ENCODE measurements at places on chromosomes 4 and X.

GRCh38 chr4:4430492-4431195 lies 43.7 kb downstream of the NSG1 start:
- DNase-seq = peak; percentile 52

- no peak for DNase-seq
Observed at GRCh38 chrX:15815779-15816437, 25.6 kb downstream of the ZRSR2 start.

GRCh38 chr4:24559889-24560288 lies 24.5 kb downstream of the DHX15 start:
- DNase-seq = no peak

GRCh38 chrX:110786486-110786885 lies 9.1 kb downstream of the CHRDL1 start:
- DNase-seq = no peak

GRCh38 chr4:83646538-83647239 lies 110.8 kb downstream of the GPAT3 start:
- DNase-seq = no peak

GRCh38 chrX:102129473-102129872 lies 4.0 kb downstream of the TCEAL2 start:
- no peak for DNase-seq

DNA sequence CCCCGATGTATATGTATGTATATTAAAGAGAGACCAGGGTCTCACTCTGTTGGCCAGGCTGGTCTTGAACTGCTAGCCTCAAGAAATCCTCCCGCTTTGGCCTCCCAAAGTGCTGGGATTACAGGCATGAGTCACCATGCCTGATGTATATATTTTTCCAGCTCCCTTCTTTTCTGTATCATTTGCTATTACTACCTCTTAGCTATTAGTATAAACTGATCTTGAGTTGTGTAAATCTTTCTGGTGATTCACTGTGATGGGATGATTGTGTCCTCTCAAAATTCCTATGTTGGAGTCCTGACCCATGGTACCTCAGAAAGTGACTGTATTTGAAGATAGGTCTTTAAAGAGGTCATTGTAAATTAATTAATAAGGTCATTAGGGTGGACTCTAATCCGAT lies 53.1 kb downstream of the HPRT1 start:
- DNase-seq = no peak

GRCh38 chrX:31091819-31092218 lies 20.0 kb upstream of the FTHL17 start:
- no peak for DNase-seq

DNA sequence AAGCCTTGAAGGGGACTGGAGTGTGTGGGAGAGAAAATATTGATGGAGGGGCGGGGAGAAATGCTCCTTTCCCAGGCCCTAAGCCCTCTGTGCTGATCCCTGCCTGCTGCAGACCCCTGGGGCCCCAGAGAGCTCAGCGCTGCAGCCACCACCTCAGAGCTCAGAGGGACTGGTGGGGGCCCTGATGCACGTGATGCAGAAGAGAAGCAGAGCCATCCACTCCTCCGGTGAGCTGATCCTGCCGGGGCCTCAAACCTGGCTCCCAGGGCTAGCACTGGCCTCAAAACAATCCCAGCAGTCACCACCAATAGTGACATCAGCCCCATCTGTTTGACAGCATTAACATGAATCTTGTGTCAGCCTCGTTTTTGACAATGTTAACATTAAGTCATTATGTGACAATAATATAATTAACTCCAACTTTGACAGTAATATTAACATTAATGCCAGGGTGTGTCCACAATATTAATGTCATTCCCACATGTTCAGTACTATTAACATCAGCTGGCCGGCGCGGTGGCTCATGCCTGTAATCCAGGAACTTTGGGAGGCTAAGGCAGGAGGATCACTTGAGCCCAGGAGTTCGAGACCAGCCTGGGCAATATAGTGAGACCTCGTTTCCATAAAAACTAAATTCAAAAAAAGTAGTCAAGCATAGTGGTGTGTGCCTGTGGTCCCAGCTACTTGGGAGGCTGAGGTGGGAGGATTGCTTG lies 5.8 kb downstream of the WAS start:
- DNase-seq = no peak

- DNase-seq = no peak
Observed at GRCh38 chr4:166252487-166253402, 379.7 kb downstream of the TLL1 start.

GRCh38 chrX:29518100-29518499 lies 697.3 kb upstream of the MAGEB2 start:
- DNase-seq = no peak

- no peak for DNase-seq
Observed at GRCh38 chr4:75696071-75696470, 22.9 kb upstream of the G3BP2 start.

GRCh38 chrX:8030361-8030760 lies 103.1 kb upstream of the PNPLA4 start:
- DNase-seq = no peak

DNA sequence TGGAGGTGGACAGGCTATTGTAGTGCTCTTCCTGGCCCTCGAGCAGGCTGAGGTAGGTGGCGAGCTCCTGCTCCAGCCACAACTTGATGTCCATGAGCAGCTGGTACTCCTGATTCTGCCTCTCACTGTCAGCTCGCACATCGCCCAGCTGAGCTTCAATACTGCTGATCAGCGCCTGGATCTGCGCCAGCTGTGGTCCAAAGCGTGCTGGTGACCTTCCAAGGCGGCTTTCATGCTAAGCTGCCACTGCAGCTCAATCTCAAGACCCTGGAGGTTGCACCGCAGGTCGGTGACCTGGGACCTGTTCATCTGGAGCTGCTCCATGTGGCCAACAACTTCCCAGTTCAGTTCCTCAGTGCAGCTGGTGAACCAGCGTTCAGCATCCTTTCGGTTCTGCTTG lies 31.2 kb downstream of the LRIT3 start:
- no peak for DNase-seq

DNA sequence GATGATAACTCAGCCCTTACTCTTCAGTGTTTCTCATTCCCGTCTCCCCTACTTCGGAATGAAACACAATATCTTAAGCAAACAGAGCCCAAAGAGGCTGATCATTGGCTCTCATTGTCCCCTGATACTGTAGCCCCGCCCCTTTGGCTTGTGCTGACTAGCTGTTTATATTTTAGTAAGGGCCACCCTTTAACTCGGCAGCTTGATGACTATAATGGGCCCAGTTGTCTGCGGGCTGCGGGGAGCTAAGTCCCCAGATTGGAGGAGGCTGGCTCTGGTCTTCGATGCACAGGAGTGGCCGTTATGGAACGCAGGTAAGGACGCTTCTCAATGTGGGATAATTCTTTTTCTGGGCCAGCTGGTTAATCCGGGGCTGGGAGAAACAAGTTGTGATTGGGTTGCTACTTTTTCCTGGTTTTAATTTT lies at the start of gene TRIM2:
Gene TRIM2, plus strand, starts transcription at position 197 of the 425 bp plus-strand sequence. Its CDS starts 88 bp downstream, at position 285.
- no peak for DNase-seq

- DNase-seq = no peak
Observed at GRCh38 chr4:153451911-153452657, 14.1 kb upstream of the TMEM131L start.

GRCh38 chrX:107747596-107748161 lies 27.9 kb downstream of the TSC22D3 start:
- no peak for DNase-seq

DNA sequence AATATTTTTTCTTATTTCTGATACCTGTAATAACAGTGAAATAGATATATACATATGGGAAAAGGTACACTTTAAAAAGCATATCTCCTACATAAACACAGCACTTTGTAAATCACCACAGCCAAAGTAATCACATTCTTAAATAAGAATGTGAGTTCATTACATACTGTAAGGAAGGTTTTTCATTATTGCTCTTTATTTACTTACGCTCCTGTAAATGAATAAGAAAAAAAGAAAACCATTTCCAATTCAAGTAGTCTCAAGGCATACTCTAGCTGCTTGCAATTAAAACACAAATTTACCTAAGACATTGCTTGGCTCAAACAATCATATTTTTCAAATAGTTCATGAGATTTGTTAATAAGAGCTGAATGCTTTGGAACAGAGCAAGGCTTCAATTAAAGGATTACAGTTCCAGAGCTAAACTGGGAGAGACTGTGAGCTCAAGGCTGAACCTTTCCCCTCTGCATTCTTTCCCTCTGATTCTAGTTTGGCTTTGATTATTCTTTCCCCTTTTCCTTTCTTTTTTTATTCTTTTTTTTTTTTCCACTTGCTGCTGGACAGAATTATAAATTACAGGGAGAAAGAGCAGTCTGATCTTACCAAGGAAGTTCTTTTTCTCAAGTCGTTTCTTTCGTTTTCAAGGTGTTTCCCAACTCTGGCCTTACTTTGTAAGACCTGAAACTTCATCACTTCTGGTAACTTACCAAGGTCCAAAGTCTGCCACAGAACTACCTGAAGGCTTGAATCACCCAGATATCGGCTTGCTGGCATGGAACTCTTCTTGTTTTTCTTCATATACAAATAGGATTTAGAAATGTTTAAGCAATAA lies 278.3 kb downstream of the INPP4B start:
- DNase-seq = peak; percentile 62

DNA sequence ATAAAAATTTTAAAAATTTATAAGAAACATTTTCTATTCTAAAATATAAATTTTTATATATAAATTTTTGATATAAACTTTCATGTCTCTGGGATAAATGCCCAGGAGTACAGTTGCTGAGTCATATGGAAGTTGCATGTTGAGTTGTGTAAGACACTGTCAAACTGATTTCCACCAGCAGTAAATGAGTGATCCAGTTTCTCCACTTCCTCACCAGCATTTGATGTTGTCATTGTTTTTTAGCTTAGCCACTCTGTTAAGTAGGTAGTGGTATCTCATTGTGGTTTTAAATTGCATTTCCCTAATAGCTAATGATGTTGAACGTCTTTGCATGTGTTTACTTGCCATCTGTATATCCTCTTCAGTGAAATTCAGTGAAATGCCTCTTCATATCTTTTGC lies 66.5 kb downstream of the MAMLD1 start:
- DNase-seq = peak; percentile 49

DNA sequence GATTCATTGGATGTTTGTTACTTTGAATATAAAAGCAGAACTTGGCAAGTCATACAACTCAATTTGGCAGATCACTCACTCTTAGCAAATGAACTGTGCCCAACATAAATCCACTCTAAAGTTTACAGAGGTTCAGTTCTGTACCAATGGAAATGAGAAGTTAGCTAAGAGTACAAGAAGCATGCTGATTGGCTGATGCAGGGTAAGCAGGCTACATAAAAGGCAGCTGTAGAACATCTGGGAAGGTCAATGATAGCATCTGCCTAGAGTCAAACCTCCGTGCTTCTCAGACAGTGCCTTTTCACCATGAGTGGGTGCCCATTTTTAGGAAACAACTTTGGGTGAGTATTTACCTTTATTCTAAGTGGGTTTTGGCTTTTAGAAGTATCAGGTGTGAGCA lies at the start of gene TDO2:
Gene TDO2, plus strand, starts transcription at position 244 of the 400 bp plus-strand sequence. Its CDS starts 63 bp downstream, at position 307.
- DNase-seq = no peak

DNA sequence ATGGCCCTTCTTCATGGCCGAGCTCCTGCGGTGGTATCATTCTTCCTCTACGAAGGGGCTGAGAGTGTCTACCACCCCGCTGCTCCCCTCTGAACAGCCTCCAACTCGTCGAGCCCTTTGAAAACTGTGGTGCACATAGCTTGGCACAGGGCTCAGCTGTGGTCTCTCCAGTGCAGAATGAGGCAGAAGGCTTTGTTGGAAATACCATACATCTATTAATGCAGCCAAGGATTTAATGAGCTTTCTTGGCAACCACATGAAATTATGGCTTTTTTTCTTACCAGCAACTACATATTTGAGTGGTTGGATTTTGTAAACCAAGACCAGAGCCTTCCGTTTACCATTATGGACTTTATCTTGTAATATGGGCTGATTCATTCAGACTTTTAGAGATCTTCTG lies 61.7 kb upstream of the CBR4 start:
- no peak for DNase-seq

GRCh38 chr4:48141048-48141447 lies 7.0 kb upstream of the TXK start:
- peak; percentile 25 for DNase-seq

DNA sequence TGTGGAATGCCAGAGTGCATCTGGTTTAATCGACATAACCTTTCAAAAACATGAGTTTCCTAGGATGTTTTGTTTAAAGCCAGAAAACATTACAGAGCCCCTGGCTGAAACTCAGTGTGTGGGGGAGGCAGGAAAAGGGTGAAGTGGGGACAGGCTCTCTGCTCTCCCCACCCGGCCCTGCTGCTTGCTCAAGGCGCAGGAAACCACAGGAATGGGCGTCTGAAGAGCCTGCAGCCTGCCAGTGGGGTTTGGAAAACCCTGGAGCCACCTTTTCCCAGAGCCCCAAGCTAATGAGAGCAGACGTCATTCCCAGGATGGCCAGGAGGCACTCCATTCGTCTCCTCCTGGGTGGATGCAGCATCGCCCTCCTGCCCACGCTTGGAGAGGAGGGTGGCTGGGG lies 240.6 kb downstream of the AFAP1 start:
- peak; percentile 65 for DNase-seq

DNA sequence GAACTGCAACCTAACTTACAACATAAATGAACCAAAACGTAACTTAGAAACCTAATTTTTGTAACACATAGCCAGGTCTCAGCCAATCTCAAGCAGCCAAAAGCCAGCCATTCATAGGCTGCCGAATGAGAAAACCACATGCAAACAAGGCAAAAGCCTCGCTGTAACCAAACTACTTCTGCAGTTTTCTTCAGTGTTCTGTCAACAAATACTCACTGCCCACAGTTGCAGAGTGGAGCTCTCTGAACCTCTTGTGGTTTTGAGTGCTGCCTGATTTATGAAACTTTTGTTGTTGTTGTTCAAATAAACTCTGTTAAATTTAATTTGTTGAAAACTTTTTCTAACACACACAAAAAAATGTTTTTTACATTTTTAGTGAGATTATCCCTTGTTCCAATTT lies 251.2 kb downstream of the PAPSS1 start:
- DNase-seq = no peak

GRCh38 chr4:63361066-63361465 lies 1048.2 kb downstream of the TECRL start:
- no peak for DNase-seq

Measured in AG09319 (cell line).